GM12864 (cell line): ENCODE measurements at places on chromosomes 11 and 22.

GRCh38 chr11:114195981-114196731, 100.0 kb upstream of the NNMT start:
- no peak for DNase-seq

GRCh38 chr22:29697853-29698598, 21.8 kb upstream of the CABP7 start:
- no peak for DNase-seq

DNA sequence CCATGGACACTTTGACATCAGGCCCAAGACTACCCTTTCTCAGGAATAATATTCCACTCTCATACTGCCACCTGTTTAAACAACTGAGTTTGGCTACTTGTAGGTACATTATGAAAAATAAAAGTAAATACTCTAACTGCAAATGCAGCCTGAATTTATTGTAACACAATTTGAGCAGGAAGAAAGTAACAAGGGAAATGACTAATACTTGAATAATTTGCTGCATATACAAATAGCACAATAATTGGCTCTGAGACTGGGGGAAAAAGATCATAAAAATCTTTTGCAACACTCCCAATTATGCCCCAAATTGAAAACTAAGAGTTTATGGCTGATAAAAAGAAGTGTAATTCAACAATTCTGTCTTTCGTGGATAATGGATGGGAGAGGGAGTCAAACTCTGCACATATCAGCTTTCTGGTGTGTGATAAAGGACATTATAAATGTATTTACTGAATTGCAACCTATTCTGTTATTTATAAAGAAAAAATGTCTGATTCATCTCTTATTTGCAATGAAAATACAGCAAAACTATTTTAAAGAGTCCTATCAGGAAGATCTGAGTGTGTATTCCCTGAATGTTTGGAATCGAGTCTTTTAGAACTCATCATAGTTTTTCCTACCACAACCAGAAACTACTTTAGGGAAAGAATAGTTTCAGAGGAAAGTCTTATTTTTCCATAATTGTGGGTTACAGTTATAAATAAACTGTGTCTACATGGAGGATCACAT, 359.0 kb downstream of the JRKL start:
- DNase-seq = no peak

DNA sequence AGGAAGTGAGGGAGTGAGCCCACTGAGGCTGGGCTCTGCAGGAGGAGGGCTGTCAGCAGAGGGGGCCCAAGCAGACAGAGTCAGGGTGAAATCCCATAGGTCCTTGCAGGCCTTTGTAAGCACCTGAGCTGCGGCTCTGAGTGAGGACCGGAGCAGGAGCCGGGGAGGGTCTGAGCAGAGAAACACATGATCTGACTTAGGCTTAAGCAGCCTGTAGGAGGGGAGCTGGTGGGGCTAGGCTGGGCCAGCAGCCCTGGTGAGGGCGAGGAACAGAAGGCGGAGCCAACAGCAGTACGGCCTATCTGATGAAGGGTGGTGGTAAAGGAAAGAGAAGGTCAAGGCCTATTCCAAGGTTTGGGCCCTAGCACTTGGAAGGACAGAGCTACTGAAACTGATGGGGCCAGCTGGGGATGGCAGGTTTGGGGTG, 26.9 kb upstream of the CBX7 start:
- DNase-seq = no peak

DNA sequence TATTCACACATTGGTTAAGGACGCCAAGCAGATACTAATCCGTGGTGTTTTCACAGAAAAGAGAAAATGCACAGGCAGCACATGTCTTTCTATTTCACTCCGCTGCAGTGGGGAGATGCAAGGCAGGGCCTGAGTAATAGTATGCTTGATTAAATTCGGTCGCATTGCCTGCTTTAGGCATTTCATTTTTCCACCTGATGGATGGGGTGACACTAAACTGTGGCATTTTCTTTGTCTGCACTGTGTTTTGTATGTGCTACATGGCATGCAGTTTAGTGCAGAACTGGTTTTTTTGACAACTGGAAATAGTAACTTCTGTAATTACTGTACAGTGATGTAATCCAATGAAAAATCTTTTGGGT, 94.9 kb downstream of the SLC17A6 start:
- no peak for DNase-seq

DNA sequence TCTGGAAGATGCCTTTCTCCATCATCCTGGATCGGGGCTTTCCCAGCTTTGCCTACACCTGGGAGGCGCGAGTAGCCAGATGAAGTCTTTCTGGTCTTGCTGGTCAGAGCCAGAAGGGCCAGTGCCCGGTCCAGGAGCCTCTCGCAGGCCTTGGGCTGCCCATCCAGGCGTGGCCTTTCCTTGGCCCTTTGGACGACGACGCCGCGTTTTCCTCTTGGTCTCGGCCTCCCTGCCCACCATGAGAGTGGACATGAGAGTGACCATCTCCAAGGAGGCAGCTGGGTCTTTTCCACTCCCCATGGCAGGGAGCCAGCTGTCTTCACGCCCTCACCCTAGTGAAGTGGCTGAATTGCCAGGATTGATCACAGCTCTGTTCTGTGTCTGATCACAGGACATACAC, 3.5 kb downstream of the PTDSS2 start:
- no peak for DNase-seq

- no peak for DNase-seq
Observed at GRCh38 chr11:80837051-80837450, 1396.2 kb upstream of the TENM4 start.

- DNase-seq = no peak
Observed at GRCh38 chr11:15770798-15771414, 585.4 kb downstream of the SOX6 start.

- no peak for DNase-seq
Observed at GRCh38 chr11:59197991-59198390, 14.7 kb downstream of the MPEG1 start.

DNA sequence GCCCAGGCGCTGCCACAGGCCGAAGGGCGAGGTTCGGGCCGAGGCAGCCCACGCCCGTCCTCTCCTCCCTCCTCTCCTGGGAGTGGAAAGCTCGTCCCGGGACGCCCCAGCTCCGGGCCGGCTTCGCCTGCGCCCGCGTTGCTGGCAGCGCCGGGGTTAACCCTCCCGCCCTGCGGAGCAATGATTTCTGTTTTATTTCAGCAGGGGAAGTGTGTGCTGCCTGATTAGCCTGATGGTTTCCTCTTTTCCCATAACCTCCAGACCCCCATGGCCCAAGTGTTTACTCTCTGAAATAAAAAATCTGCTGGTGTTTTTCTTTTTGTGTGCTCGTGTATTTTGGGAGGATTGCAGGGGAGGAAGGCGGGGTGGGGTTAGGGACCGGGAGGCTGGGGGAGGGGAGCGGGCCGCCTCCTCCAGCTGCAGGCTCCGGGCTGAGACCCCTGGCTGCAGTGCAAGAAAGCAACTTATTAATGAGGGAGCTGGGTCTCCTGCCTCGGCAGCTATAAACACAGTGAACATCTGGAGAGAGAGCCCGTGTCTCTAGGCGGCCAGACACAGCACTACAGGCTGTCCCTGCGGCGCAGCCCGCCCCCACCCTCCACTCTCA, 38.6 kb downstream of the ETS1 start:
- no peak for DNase-seq

- no peak for DNase-seq
Observed at GRCh38 chr11:11569936-11570491, 51.8 kb downstream of the GALNT18 start.

- no peak for DNase-seq
Observed at GRCh38 chr11:72072348-72072747, 8.0 kb downstream of the NUMA1 start.

DNA sequence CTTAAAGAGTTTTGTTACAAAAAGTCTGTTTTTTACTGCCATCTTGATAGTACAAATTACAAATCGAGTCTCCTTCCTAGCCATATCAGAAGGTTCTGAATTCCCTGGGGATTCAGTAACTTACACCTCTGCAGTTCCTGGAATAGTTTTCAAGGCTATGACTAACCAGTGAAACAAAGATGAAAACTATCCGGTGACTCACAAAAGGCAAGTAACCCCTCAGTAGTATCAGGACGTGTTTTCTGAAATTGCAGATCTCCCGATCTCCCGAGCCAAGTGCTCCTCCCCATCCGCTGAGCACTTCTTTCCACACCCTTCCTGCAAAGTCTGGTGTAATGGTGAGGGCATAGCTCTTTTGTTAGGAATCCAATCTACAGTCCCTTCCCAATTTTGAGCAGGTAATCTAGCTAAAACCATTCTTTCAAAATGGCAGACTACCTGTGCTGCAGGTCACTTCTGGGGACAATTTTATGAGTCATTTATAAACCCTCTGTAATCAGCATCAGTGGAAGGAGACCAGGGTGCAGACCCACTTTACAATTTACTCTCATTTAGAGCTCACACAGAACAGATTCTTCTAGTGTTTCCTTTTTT, 7.7 kb downstream of the E2F8 start:
- no peak for DNase-seq

GRCh38 chr11:115488945-115489344, 15.3 kb downstream of the CADM1 start:
- no peak for DNase-seq

- no peak for DNase-seq
Observed at GRCh38 chr11:135069063-135069462, 657.0 kb upstream of the B3GAT1 start.

- DNase-seq = no peak
Observed at GRCh38 chr11:9139628-9140357, 48.4 kb upstream of the SCUBE2 start.

DNA sequence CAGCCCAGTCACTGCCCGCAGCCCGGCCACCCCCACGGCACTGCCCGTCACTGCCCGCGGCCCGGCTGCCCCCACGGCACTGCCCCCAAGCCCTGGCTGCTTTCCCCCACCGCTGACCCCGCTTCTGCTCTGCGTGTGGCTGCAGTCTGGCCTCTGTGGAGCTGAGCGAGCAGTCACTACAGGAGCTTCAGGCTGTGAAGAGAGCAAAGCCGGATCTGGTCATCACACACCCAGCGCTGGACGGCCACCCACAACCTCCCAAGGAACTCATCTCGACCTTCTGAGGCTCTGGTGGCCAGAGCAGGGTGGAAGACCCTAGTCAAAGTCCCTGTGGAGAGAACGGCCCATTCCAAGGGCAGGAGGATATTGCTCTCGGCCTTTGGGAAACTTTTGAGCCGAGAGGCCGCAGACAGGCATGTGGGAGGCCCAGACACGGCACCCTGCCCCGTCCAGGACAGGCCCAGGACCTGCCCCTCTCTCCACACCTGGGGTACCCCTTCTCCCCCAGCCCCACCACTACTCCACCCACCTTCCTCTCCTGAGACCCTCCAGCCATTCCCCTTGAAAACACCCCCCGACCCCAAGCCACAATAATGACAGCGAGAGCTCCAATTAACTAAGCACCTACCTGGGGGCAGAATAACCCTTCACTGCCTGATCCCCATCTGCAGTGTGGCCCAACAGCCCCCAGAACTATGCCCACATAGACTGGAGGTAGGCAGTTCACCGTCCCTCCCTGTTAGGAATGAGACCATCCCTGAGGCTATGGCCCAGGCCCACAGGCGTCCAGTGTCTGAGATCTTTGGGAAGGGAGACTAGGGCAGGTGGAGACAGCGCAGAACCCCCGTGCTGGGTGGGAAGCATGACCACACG, 3.7 kb upstream of the PGGHG start:
- DNase-seq = no peak

GRCh38 chr11:3795131-3796001, 2.0 kb downstream of the NUP98 start:
- DNase-seq = no peak

DNA sequence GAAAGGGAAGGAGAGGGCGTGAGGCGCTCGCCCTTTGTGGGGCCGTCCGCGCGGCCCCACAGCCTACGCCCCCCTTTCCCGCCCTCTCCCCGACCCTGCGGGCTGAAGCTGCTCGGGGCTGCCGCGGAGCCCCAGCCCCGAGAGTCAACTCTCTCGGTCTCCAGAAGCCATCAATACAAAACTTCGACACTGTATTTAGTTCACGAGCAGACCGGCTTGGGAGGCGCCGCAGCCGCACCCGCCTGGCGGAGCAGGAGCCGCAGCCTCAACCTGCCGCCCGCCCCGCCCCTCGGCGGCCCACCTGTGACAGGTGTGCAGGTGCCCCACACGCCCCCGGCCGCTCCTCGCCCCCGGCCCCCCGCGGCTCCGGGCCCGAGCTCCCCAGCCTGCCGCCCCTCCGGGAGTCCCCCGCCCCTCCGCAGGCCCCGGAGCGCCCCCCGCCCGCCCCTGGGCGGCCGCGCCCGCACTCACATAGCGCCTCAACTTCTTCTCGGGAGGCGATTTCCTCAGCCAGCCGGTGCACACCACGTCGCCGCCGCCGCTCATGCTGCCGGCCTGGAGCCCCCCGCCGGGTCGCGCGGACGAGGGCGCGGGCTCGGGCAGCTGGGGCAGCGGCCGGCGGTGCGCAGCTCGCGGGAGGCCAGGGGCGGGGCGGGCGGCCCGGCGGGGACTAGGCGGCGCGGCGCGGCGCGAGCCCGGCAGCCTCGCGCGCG, at the start of gene GAB2:
Gene GAB2 (minus strand): TSS at position 646 of the 713 bp plus-strand sequence. CDS start 100 bp downstream, at position 546.
- no peak for DNase-seq

DNA sequence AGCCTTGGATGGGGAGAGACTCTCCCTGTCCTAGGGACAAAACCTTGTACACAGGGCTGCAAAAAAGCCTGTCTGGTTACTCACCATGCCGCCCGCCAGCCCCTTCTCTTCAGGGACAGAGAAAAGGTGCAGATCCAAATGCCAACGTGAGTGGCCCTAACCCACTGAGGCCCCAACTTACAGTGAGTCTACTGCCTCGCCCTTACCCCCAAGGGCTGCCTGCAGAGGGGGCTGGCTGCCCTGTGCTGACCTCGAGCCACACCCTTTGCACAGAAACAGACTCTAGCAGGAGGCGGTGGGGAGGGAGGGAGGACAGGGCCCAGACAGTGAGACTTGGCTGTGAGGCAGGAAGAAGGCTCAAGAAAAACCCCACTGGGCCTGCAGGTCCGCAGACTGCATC, 13.6 kb upstream of the CHST1 start:
- no peak for DNase-seq

- no peak for DNase-seq
Observed at GRCh38 chr11:8373519-8374432, 110.1 kb upstream of the LMO1 start.

DNA sequence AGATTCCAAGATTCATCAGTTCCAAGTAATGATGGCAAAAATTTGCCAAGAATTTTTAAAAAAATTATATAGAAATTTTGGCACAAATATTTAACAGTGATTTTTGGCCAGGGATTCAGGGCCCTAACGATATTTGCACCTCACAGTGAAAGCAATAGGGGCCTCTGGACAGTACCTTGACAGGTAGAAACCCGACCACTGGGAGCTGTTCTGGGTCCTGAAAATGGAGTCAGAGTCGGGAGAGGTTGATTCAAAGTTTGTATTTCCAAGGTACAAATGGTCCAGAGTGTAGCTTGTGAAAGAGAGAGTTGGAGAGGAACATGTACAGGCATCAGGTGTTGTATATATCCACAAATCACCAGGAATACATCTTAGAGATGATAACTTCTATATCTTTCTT, 41.6 kb downstream of the MRGPRX2 start:
- DNase-seq = no peak

- no peak for DNase-seq
Observed at GRCh38 chr22:20405931-20406685, 12.2 kb downstream of the ZNF74 start.
